BJ (cell line): ENCODE measurements at places on chromosomes 5 and 9.

GRCh38 chr5:120901199-120901598, 437.1 kb downstream of the PRR16 start:
- DNase-seq, result no peak

- no peak for DNase-seq
These were observed 11.9 kb downstream of the GNPDA1 start for GRCh38 chr5:142000704-142001484.

GRCh38 chr5:123181394-123181801, 92.4 kb downstream of the PRDM6 start:
- DNase-seq, result no peak

- DNase-seq, result no peak
These were observed 20.0 kb downstream of the MOCS2 start for GRCh38 chr5:53089481-53089991.
